ENCODE measurements at places on chromosomes 11 and 22. TPM values are rescaled to one million over a fixed set of nuclear protein-coding genes. Genes with fewer than 3 reads are reported as not detected.
A peak's percentile ranks its signal among the peaks of the same experiment; 100 is the strongest.

The CSKMT gene
- 1.8 TPM for total RNA-seq

The GAB2 gene
- 4.9 TPM for total RNA-seq

DNA sequence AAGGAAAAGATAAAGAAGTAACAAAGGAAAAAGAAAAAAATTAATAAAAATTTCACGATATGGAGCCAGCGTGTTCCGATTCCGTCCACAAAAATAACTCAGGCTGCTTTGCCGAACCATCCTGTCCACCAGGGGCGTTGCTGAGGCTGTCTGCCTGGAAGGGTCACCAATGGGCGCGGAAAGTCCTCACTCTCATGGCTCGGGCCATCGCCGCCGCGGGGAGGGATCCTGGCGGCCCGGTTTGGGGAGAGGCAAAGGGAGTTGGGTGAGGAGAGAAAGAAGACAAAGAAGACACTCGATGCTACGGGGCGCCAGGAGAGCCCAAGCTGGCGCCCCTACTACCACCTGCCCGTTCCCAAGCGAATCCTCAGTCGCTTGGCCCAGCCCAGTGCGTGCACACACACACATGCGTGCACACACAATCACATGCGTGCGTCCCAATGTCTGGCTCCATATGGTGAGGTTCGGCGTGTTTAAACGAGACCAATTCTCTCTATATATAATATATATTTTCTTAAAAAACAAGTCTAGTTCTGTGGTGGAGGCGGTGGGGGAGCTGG lies 5.6 kb upstream of the PYGM start:
- no peak for DNase-seq

DNA sequence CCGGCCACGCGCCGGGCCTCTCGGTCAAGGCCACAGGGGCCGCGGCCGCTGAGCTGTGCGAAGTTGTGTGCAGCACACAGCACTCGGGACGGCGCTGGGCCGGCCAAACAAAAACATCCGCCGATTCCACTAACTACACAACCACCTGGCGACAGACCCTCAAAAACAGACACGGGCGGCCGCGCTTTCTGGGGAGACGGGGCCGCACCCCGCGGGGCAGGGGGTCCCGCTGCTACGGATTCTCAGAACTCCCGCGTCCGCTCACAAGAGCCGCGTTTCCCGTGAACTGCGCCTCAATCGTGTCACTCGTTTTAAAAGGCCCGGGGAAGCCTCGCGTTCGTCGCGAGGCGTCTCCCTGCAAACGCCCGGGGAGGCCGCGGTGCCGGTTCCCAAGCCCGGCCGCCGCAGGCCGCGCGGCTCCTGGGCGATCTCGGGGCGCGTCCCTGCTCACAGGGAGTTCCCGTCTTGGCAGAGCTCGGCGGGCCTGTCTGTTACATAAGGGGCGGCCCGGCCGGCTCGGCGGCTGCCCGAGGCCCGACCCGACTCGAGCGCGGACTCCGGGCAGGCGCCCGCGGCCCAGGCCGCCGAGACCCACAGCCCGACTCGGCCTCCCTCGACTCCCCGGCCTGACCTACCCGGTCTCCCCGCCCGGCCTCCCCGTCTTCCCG lies 936 bp downstream of the BRD1 start:
- peak; percentile 46 for DNase-seq

The APOBEC3A gene
- total RNA-seq, result not detected
